OCI-M1 (cell line): ENCODE measurements at places on chromosomes 6 and 20.

DNA sequence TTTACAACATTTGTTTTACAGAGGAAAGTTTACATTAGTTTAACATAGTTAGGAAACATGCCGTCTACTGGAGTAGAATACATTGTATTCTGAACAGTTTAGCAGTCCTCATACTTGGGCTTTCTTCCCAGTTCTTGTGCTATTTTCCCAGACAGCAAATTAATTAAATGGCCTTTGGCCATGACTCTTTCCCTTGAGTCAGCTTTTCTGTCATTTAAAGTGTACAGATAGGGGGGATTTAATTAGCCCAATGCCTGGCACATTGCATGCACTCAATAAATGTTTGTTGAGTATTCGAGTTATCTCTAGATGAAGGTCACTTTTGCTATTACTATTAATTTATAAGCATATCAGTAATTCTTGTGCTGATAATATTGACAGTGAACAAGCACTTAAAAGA, 1.6 kb downstream of the TMEM244 start:
- DNase-seq, result no peak

GRCh38 chr6:167401525-167402194, 76.8 kb downstream of the TTLL2 start:
- DNase-seq, result no peak

DNA sequence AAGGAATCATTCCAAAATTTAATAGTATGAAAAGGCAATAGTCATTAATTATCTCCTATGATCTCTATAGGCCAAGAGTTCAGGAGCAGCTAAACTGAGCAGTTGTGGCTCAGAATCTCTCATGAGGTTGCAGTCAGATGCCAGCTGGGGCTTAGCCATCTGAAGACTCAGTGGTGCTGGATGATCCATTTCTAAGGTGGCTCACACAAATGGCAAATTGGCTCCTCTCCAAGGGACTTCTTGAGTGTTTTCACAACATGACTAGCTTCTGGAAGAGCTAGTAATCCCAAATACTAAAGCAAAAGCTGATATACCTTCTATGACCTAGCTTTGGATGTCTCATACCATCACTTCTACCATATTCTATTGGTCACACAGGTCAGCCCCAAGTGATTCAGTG, 104.2 kb downstream of the HAO1 start:
- no peak for DNase-seq

DNA sequence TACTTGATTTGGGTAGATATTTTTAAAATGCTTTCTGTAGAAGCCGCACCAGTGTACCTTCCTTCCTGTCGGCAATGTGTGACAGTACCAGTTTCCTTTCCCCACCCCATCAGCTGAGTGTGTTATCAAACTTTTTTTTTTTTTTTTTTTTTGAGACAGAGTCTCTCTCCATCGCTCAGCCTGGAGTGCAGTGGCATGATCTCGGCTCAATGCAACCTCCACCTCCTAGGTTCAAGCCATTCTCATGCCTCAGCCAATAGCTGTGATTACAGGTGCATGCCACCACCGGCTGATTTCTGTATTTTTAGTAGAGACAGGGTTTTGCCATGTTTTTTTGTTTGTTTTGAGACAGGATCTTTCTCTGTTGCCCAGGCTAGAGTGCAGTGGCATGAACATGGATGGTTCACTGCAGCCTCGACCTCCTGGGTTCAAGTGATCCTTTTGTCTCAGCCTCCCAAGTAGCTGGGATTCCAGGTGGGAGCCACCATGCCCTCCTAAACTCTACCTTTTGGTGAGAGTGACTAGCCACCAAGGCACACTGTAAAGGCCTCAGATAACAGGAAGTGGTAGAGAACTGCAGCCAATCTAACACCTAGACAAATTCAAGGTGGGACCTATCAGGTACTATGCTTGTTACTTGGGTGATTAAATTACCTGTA, 26.5 kb upstream of the ZBTB22 start:
- no peak for DNase-seq

DNA sequence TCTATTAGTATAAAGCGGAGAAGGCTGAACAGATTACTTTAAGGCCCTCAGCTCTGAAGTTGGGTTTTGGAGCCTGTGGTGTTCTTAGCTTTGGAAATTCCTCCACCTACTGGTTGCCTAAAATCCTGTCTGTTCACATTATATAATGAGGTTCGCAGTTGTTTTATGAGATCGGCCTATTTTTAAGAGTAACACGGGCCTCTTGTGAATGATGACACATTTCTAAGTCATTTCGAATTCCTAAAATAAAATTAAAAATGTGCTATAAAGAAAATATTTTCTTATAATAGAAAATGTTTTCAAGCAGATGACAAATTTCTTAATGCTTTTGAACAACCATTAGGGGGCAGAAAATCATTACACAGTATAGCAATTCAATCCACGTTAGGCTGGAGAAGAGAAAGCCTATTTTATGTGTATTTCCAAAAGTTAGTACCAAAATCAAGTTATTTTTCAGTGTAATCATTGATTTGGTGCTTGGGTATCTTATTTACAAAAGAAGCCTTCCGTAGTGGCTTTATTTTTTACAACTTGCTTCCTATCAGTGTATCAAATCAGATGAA, 15.8 kb upstream of the FAM8A1 start:
- peak; percentile 88 for DNase-seq

GRCh38 chr6:156517088-156517487, 260.1 kb upstream of the ARID1B start:
- DNase-seq, result no peak

GRCh38 chr6:125802383-125802782, 11.6 kb downstream of the NCOA7 start:
- DNase-seq, result peak; percentile 29

DNA sequence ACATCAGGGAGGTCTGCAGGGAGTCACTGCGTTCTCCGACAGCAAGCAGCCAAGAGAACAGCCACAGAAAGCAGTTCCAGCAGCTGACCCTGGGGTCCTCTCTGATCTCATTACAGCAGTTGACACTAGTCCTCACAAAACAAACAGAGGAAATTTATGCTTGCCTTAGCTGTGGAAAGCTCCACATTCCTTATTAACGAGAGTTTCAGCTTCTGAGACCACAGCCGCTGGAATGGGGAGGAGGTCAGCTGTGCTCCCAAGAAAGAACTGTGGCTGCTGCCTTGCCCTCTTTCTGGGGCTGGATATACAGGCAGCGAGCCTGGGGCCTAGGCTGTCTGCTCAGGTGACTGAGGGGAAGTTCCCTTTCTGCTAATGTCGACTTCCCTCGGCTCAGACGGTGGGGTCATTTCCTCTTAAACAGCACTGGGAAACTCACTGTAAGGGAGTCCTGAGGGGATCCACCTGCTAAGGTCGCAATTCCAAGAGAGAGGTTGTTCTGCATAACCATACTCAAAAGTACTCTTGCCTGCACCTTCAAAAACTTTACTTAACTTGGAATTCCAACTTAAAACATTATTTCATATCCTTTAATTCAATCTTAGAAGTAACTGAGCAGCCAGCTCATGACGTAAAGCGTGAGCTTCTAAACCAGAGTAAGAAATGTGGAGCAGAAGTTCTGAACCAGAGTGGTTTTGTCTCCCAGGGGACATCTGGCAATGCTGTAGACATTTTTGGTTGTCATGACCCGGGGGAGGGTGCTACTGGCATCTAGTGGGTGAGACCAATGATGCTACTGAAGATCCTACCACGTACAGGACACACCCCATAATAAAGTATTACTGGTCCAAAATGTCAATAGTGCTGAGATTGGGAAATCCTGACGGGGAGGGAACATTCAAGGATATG, 80.3 kb downstream of the BACH2 start:
- no peak for DNase-seq

DNA sequence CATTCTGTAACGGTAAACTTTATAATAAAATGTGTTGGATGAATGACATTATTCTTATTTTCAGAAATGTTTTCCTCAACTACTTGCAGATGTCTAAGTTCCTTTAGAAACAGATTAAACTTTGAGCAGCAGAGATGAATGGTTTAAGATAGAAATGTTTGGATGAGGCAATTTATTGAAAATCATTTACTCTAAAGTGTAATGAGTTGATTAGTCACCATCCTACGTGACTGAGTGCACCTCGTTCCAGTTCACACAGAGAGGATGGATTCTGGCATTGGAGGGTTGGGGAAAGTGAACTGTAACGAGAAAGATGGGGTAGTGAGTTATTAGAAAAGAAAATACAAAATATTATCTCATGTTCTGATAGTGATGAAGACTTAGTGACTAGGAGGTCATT, 28.7 kb downstream of the SMPDL3A start:
- DNase-seq, result no peak

DNA sequence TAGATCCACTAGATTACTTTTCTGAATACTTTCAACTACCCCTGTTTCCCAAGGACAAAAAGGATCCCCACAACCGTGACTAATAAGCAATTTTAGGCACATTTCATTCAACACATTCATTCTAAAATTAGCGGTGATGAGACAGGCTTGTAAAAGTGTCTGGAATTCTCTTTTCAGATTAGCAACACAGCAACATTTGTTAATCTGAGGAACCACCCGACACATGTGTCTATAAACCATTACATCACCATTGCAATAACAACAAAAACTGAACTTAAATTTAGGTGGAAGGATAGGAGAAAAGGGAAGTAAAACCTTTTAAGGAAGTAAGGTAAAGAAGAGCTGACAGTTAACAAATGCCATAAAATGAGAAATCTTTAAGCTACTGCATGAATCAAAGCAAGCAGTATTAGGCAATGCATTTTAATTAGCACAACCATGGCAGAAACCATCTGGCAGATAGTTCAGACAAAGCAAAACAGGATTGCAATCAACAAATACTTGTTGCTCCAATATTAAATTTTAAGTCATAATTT, 49.1 kb downstream of the MAP3K7 start:
- peak; percentile 94 for DNase-seq

DNA sequence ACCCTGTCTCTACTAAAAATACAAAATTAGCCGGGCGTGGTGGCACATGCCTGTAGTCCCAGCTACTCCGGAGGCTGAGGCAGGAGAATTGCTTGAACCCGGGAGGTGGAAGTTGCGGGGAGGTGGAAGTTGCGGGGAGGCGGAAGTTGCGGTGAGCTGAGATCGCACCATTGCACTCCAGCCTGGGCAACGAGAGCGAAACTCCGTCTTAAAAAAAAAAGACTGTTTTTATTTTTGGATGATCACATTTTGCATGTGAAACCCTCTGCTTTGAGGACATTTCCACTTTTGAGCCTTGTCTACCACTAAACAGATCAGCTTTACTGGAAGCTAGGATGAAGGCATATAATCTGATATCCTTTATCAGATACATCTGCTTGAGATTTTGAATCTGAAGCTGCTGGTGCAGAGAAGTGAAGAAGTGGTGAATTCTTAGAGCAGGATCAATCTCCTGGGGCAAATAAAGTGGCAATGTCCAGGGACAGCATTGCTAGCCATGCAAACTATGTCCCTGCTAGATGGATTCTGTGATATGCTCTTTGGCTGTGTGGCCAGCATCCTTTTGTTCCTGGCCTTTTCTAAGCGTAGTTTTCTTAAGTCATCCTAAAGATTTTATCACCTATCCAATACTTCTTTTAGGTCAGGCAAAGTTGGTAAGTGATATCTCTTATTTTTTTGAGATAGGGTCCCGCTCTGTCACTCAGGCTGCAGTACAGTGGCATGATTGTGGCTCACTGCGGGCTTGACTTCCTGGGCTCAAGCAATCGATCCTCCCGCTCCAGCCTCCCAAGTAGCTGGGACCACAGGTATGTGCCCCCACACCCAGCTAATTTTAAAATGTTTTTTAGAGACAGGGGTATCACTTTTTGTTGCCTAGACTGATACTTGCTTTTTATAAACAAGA, 23.3 kb downstream of the RBL1 start:
- no peak for DNase-seq

DNA sequence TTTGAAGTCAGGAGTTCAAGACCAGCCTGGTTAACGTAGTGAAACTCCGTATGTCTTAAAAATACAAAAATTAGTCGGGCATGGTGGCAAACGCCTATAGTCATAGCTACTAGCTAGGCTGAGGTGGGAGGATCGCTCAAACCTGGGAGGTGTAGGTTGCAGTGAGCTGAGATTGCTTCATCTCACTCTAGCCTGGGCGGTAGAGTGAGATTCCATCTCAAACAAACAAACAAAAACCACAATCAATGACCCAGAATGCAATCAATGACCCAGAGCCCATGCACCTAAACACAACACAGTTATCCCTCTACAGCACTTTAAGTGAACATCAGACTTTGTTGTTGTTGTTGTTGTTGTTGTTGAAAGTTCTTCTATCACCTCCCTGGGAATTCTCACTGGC, 77.9 kb downstream of the MYB start:
- no peak for DNase-seq

DNA sequence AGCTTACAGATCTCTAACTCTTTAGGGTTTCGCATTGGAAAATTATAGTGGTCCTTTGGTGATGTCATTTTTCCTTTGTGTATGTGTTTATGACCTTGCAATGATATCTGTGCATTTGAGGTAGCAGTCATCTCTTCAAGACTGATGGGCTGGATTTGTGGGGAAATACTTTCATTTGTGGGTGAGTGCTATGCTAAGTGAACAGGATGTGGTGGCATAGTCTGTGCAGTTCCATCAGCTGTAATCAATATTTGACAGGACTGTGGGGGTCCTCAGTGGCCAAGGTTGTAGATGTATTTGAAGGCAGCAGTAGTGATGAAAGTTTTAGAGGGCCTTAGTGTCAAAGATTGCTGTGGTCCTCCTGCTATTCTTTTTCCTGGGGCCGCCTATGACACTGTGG, 79.5 kb downstream of the CYP39A1 start:
- DNase-seq, result no peak

DNA sequence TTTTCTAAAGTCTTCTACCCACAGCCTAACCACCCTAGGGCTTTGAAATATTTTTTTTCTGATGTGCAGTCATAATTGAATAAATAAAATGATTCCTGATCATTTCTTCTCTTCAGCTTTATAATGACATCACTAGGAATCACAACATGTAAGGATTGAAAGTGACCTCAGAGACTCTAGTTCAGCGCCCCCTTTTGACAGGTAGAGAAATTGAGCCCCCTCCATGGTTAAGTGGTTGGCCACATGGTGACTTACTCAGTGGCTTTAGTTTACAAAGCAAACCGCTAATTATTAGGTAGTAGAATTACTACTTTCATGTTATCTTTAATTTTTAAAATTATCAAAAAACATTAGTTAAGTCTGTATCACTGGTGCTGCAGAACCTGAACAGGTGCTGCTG, 13.3 kb upstream of the SLC2A12 start:
- DNase-seq, result peak; percentile 51

DNA sequence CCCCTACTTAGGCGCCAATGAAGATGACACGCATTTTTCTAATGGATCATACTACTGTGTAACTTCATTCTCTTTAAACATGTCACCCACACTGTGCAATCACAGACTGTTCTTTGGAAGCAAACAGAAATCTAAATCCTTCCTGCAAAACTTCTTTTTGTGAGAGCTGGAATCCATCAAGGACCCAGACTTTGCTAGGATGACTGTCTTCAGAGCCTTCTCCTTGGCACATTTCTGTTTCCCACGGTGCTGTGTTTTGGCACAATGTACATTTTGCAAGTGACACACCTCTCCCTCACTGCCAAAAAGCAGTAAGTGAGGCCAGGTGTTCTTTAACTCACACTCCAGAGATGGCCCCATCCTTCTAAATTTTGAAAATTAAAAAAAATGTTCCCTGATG, 21.7 kb upstream of the TAGAP start:
- DNase-seq, result no peak
